ENCODE measurements at places on chromosomes 13 and 19.

DNA sequence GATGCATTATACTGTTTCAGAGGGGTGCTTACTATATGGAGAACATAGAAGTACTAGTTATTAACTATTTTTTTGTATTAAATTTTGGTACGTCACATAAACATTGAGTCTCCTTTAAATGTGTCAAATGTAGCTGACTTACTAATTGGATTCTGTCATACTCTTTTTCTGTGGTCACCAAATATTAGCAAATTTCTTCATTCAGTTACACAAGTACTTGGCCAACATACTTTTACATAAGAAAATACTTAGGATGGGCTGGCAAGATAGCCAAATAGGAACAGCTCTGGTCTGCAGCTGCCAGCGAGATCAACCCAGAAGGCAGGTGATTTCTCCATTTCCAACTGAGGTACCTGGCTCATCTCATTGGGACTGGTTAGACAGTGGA lies 19.2 kb downstream of the LPAR6 start:
- DNase-seq = no peak

DNA sequence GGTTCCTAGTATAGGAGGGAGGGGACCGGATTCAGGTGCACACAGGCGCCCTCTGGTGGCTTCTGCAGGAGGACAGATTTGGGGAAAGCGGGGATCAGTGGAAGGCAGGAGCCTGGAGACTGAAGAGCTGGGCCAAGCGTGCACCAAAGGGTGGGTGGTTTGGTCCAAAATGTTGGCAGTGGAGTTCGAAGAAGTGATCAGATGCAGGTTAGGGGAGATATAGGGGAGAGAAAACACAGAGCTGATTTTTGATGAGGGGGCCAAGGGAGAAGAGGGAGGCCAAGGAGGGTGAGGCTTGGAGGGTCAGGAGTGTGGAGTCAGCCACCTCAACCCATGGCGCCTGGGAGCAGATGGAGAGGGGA lies 6.8 kb upstream of the CARM1 start:
- DNase-seq = no peak

DNA sequence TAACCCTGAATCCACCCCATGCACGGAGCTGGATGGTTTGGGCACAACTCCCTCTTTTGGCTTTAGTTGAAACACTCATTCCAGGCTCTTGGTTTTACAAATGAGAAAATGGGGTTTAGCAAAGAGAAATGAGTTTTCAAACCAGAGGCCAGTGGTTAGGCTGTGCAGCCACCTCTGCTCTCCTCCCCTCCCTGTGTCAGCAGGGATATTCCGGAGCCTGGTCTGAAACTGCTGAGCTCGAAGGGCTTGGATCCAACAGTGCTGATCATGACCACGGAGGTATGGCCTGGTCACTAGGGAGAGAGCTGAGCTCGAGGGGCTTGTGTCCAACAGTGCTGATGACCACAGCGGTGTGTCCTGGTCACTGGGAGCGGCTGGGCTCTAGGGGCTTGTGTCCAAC lies 41.5 kb downstream of the ZNF787 start:
- DNase-seq = no peak

GRCh38 chr19:7744871-7745650 lies 2.3 kb downstream of the CD209 start:
- no peak for DNase-seq

DNA sequence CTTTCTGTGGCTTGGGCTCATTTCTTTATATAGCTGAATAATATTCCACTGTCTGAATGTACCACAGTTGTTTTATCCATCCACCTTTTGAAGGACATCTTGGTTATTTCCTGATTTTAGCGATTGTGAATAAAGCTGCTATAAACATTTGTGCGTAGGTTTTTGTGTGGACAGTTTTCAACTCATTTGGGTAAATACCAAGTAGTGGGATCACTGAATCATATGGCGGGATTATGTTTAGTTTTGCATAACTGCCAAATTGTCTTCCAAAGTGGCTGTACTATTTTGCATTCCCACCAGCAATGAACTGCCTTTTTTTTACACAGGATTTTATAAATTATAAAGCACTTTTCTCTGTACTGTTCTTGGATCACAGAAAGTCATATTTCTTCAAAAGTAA lies 13.7 kb upstream of the LRCH1 start:
- DNase-seq = peak; percentile 90

DNA sequence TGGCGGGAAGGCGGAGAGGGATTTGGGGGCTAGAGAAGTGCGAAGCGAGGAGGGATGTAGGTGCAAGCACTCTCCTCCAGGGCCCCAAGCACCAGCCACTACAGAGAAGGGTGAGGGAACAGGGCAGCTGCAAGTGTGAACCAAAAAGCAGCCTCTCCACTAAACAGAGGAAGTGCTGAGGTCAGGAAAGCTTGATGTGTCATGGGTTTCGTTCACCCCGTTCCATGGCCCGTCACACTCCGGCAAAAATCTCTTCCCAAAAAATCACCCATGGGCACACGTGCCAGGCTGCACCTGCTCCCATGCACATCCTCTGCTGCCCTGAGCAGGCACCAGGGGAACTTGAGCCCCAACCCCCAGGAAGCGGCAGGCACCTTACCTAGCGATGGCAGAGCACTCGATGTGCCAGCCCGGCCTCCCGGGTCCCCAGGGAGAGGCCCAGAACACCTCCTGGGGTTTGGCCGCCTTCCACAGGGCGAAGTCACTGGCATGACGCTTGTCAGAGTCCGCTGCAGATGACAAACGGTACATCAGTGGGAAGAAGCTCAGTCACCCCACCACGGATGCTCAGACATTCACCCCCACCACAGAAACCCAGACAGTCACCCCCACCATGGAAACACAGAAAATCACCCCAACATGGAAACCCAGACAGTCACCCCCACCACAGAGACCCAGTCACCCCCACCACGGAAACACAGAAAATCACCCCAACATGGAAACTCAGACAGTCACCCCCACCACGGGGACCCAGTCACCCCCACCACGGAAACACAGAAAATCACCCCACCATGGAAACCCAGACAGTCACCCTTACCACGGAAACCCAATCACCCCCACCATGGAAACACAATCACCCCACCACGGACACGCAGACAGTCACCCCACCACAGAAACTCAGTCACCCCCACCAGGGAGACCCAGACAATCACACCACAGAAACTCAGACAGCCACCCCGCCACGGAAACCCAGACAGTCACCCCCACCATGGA lies 29.0 kb downstream of the CARS2 start:
- no peak for DNase-seq

DNA sequence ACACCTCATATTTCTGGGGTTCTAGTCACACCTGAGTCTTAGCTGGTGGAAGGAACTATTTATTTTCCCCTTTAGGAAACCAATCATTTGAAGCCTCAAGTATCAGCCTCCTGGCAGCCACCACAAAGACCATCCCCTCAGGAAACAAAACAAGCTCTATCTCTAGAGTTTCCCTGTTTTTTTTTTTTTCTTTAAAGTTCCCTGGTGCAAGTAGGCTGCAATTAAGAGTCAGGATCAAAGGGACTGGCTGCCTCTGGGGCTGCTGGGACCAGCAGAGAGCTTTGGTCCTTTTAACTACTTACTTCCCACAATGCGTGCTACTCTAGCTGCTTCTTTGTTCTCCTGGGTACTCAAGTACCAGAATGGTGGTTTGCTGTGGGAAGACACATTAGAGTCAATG lies 11.4 kb downstream of the MBNL2 start:
- no peak for DNase-seq

- no peak for DNase-seq
These were observed 8.8 kb downstream of the RRAS start for GRCh38 chr19:49631014-49631588.

DNA sequence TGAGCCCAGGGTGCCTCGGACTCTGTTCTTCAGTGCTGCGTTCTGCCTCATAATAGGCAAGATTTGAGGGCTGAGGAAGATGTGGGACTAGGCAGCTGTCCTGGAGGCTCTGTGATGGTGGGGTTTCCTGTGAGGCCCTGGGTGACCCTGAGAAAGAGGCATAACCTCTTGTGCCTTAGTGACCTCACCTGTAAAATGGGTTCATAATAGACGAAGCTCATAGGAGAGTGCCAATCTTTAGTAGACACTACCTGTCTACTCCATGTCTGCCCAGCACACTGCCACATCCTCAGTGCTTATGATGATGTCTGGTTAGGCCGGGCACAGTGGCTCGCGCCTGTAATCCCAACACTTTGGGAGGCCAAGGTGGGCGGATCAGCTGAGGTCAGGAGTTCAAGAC lies 23.4 kb downstream of the RRAS start:
- DNase-seq = no peak

DNA sequence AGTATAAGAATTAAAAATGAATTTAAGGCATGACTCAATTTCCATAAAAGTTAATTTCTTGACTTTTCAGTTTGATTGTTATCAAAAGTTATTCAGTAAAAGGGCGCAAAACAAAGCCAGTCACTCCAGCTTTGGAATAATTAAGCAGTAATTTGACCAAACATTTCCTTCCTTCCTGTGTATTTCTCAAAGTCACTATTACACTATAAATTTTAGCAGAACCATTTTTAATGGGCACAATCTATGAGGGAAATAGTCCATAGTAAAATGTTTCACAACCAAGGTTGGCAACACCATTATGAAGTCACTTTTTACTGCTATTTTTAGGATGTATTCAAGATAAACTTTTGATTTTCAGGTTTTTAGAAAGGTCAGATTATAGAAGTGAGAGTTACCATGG lies 91.0 kb downstream of the DACH1 start:
- no peak for DNase-seq

GRCh38 chr13:42766016-42766415 lies 15.4 kb upstream of the FAM216B start:
- DNase-seq = no peak

- no peak for DNase-seq
These were observed 179.2 kb downstream of the ABCC4 start for GRCh38 chr13:95122063-95122462.

DNA sequence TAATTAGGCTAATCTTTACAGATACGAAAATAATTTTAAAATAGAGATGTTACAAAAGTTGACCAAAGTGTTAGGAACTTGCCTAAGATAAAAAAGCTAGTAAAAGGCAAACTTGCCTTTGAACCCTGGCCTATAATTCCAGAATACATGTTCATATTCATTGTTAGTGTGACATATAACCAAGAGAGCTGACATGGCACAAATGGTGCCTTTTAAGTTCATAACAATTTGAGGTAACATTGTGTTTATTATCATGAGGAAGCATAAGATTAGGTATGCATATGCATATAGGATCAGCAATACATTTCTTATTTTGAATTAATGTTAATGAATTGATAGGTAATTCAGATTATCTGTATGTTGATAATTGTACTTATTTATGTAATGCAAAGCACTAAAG lies 1537.9 kb upstream of the PRR20A start:
- no peak for DNase-seq

- no peak for DNase-seq
These were observed 30.7 kb upstream of the ZNF429 start for GRCh38 chr19:21474671-21475181.

DNA sequence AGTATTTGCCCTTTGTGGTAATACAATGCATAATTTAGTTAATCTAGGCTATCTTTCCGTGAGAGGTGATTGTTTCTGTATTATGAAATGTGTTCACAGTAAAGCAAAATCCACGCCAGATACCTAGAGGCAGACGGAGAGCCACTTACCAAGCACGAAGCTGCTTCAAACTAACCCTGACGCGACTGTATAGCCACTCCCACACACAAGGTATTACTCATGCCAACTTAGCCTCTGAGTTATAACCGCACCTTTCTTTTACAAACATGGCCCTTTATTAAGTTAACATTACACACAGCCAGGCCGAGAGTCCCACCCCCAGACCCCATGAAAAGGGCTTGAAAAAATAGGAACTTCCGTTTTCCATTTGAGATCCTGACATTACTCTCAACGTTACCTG lies 185.7 kb downstream of the ABCC4 start:
- DNase-seq = no peak

GRCh38 chr13:67292886-67293285 lies 62.8 kb upstream of the PCDH9 start:
- no peak for DNase-seq

DNA sequence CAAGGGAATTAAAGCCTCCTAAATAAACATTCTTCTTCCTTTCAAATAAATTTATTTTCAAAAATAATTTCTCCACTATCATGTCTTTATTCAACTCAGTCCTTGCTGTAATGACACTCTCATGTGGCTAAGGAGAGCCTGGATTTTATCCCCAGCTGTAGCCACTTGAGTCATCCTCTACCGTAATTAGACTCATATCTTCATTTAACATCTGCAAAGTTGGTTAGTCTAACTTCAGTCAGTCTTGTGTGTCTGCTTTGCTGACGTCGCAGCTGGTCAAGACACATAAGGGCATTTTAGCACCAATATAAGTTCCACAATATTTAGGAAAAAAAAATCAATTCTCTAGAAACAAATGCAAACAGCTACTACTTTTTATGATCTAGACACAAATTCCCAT lies 776.4 kb upstream of the ATXN8OS start:
- no peak for DNase-seq
